ENCODE measurements at places on chromosomes 5 and 9. TPM values are rescaled to one million over a fixed set of nuclear protein-coding genes. Genes with fewer than 3 reads are reported as not detected.

Gene ALDH1A1
- not detected for polyA plus RNA-seq

Gene OMD
- polyA plus RNA-seq: not detected

Gene WDR38
- polyA plus RNA-seq: not detected

Gene SGCD
- 0.14 TPM for polyA plus RNA-seq

Gene PCDHGB3
- polyA plus RNA-seq: not detected

Gene UBE2QL1
- not detected for polyA plus RNA-seq

Gene FLT4
- 12.7 TPM for polyA plus RNA-seq

Gene NR2F1
- not detected for polyA plus RNA-seq

Gene IL4
- not detected for polyA plus RNA-seq

All from CD8-positive, alpha-beta memory T cell (primary cell).